ENCODE measurements at places on chromosomes 5 and 9. TPM values are rescaled to one million over a fixed set of nuclear protein-coding genes. Genes with fewer than 3 reads are reported as not detected.

Gene IFNA21
- not detected for total RNA-seq

Gene CERT1
- total RNA-seq: 22.0 TPM

Gene SH3GL2
- not detected for total RNA-seq

Gene OR1J2
- total RNA-seq: not detected

Gene S1PR3
- total RNA-seq: 63.9 TPM

Gene DMRT3
- not detected for total RNA-seq

Measured in A549 treated with ZK216348 at 1 μM for 4 hours (cell line).